Activated CD4-positive, CD25-positive, alpha-beta regulatory T cell treated with anti-CD3 and anti-CD28 coated beads, Interleukin-2, amount 50 U/mL, for 72 hours (primary cell): ENCODE measurements at places on chromosomes 6 and 20.

- DNase-seq = no peak
Observed at GRCh38 chr6:22056398-22056797, 240.4 kb downstream of the PRL start.

GRCh38 chr6:33952016-33952415 lies 148.2 kb upstream of the MLN start:
- DNase-seq = no peak

DNA sequence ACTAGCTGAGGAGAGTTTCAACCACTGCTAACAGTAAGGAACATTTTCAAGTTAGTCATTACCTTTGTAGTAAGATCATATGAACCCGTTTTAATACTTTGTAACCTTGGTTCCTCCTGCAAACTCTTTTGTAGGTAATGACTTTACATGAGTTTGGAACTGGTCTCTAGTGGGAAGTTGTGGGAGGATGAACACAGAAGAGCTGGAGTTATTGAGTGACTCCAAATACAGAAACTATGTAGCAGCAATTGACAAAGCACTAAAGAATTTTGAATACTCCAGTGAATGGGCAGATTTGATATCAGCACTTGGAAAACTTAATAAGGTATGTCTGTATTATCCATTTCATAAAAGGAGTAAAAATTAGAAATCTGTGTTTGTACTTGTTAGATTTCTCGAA lies 29.3 kb downstream of the DOP1A start:
- no peak for DNase-seq

DNA sequence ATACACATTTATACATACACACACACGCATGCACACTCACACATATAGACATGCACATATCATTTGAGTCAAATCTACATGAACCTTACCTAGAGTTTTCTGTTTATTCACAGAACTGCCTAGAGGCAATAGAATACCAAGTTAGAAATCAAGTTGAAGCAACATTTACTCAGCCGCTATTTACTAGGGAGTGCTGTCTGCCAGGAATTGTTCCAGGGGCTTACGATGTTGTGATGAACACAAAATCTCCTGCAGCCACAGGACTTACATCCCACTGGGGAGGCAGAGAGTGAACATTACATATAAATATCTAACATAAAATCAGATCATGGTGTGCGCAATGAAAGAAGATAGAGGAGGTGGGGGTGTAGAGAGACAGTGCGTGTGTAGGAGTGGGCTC lies 80.4 kb downstream of the GCLC start:
- DNase-seq = no peak

- no peak for DNase-seq
Observed at GRCh38 chr6:24788031-24788665, 10.6 kb downstream of the ARMH2 start.

DNA sequence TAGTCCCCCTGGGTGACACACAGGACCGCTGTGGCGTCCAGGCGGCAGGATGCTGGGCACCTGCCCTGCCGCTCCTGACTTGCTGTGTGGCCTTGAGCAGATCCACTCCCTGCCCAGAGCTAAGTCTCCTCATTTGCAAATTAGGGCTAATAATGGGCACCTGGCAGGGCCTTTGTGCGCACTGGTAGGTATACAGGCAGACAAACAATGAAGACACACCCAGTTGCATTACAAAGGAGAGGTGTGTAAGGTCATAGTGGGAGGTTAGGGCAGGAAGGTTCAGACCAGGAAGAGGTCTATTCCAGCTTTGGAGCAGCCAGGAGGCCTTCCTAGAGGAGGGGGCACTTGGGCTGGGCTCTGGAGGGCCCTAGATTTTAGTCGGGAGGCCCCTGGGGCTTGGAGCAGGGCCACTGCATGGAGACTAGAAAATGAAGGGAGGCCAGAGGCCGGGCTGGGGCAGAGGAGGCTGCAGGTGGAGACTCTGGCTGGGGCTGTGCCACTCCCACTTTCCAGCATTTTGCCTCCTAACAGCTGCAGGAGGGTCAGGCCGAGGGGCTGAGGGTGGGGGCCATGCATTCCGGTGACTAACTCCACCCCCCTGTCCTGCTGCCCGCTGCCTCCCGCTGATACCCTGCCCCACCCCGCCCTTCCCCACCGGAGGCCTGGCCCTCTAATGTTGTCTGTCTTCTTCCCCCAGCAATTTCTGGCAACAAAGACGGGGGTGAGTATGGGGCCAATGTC lies 28.5 kb downstream of the MYH7B start:
- no peak for DNase-seq
